ENCODE measurements at places on chromosomes 6 and 20. TPM values are rescaled to one million over a fixed set of nuclear protein-coding genes. Genes with fewer than 3 reads are reported as not detected.
A peak's percentile ranks its signal among the peaks of the same experiment; 100 is the strongest.

DNA sequence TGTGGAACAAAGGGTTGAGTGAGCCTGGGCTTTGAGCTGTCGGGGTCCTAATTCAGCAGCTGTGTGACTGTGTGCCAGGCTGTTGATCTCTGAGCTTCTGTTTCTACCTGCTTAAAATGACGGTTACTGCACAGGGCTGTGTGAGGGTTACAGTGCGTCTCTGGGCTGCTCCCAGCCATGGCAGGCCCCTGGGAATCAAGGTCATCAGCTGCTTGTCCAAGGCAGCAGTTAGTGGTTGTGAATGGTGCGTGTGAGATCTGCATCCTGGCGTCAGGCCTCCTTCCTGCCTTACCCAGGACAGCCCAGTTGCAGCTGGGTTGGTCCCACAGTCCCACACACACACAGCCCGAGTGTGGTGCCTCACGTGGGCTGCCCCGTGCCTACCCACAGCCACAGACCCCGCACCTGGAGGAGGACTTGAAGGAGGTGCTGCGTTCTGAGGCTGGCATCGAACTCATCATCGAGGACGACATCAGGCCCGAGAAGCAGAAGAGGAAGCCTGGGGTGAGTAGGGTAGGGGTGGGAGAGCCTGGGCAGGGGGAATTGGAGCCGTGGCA is 15.6 kb downstream of the GTSF1L start:
- DNase-seq: no peak

- DNase-seq: no peak
Measured at GRCh38 chr6:64522859-64523258, 887.3 kb downstream of the PHF3 start.

- no peak for DNase-seq
Measured at GRCh38 chr20:59933296-59933848, at the start of gene SYCP2. SYCP2 (minus strand) TSS chr20:59933637; CDS start chr20:59922413, 11,224 bp downstream.

DNA sequence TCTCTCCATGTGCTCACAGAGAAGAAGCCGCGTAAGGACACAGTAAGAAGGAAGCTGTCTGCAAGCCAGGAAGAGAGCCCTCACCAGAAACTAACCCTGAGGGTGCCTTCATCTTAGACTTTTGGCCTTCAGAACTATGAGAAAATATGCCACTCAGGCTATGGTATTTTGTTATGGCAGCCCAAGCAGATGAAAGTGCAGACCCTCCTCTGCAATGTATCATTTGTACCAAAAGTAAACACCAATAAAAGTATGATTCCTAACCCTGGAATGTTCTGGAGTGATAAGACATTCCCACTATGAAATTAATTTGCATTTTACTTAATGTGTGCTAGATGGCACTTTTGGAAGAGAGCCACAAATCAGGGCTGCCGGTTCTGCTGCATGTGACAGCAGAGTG is 594.3 kb downstream of the UTRN start:
- no peak for DNase-seq

DNA sequence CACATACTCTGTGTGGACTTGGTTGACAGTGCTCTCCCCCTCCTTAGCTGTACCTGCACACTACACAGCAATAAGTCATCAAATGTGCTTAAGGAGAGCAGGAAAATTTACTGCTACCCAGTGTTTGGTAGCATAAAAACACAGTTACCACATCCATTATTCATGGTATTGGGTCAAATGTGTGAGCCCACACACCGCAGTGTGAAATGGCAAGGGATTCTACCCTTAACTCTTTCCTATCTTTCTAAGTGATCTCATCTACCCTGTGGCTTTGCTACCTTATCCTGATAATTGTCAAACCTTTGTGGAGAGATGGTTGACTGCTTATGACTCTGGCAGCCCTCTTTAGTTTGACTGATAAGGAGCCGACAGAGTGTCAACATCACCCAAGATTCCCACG is 47.6 kb downstream of the STX11 start:
- no peak for DNase-seq

DNA sequence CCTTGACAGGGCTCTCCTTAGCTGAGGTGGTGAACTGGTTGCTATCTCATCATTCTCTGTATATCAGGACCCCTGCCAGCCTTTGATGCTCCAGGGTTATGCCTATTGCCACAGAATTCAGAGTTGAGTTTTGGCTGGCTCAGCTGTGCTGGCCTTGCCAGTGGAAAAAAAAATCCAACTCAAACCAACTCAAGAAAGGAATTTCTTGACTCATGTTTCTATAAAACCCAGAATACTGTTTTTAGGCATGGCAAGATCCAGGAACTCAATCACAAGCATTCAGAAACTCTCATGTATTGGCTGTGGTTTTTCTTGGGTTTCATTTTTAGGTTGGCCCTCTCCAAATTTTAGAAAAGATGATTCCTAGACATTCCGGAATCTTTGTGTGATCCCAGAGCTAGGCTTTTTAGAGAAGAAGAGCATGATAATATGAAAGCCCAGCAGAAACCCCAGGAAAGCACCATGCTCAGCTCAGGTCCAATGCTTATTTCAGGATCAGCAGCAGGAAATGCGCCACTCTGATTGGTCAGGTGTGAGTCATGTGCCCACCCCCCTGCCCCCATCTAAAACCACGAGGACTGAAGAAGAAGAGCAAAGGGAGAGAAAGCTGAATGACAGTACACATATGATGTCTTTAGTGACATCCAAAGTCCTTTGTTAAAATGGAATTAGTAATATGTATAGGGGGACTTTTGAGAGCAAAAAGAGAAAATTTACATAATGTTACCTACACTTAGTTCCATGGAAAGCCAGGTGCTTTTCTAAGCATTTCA is 122.9 kb downstream of the RNF144B start:
- no peak for DNase-seq

GRCh38 chr6:117329926-117330325 is 64.6 kb downstream of the VGLL2 start:
- no peak for DNase-seq

GRCh38 chr6:32867022-32867477 is 13.1 kb downstream of the PSMB9 start:
- no peak for DNase-seq

DNA sequence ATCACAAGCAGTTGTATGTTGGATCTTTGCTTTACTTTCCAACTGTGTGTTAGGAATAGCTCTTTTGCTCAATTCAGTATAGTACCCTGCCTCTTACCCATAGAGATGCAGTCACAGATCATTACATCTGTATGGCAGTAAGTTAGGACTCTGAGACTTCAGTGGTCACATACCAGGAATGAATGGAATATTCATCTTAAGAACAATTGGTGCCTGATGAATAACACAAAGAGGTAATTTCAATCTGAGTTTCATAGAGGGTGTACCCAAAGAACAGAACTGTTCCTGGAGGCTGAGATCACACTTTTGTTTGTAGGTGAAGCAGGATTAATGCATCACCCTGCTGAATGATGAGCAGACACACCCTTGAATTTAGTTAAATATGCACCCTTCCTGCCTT is 28.7 kb upstream of the KIF13A start:
- DNase-seq: peak; percentile 34

- DNase-seq: no peak
Measured at GRCh38 chr6:158789115-158789917, 29.9 kb downstream of the EZR start.

GRCh38 chr20:61499859-61500554 is 247.9 kb downstream of the CDH4 start:
- DNase-seq: peak; percentile 43

- DNase-seq: no peak
Measured at GRCh38 chr6:133358574-133359150, 117.5 kb downstream of the EYA4 start.

DNA sequence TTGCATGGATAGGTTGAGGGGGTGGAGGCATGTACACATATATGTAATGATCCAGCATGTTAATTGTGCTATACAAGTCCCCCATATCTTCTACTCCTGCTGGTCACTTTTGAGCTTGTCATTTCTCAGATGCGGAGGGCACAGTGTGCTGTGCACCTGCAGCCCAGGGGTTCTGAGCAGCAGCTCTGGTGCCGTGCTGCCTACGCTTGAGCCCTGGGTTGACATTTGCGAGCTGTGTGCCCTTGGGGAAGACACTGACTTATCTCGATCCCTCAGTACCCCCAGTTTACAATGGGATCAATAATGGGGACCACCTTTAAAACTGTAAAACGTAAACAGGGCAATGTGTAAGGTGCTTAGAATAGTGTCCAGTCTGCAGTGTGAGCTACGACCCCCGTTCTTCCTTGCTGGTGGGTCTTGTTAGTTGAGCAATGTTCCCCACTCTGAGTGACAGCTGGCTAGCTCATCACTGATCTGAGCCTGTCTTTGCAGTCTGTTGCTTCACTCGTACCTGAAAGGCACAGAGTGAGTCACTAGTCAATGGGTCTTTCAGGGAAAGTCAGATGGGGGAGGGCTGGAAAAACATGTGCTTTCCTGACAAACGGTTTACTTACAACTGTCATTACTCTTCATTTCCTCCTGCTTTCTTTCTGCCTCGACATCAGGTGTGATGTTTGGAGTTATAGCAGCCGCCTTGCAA is 91.7 kb downstream of the SLC2A10 start:
- DNase-seq: no peak

DNA sequence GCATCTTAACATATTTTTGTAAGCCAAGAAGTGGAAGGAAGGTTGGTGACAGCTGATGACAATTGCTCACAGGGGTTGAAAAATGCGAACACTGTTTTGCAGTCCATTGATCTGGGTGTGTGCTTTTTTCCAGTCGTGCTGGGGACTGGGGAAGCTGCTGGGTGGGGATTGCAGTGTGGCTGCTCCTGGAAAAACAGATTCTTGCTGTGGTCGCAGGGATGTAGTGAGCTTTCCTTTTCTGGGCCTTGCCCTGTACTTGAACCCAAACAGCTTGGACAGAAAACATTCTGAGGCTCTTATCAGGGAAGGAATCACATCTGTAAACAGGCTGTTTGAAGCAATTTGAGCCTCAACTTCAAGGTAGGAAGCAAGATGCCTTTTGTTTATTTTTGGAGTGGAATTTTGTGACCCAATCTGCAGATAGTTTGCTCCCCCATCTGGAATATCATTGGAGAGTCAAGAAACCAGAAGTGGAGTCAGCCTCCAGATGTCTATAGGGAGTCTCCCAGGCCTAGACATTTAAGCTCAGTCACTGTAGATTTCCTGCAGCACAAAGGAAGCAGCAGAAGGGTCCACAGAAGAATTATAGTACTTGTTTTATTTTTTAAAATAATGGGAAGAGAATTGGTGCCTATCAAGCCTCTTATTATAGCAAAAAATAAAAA is 279.2 kb upstream of the FERMT1 start:
- DNase-seq: no peak

GRCh38 chr6:27693766-27694546 is 218.2 kb downstream of the OR2B2 start:
- DNase-seq: no peak

- no peak for DNase-seq
Measured at GRCh38 chr6:132499757-132500156, 13.2 kb downstream of the STX7 start.

DNA sequence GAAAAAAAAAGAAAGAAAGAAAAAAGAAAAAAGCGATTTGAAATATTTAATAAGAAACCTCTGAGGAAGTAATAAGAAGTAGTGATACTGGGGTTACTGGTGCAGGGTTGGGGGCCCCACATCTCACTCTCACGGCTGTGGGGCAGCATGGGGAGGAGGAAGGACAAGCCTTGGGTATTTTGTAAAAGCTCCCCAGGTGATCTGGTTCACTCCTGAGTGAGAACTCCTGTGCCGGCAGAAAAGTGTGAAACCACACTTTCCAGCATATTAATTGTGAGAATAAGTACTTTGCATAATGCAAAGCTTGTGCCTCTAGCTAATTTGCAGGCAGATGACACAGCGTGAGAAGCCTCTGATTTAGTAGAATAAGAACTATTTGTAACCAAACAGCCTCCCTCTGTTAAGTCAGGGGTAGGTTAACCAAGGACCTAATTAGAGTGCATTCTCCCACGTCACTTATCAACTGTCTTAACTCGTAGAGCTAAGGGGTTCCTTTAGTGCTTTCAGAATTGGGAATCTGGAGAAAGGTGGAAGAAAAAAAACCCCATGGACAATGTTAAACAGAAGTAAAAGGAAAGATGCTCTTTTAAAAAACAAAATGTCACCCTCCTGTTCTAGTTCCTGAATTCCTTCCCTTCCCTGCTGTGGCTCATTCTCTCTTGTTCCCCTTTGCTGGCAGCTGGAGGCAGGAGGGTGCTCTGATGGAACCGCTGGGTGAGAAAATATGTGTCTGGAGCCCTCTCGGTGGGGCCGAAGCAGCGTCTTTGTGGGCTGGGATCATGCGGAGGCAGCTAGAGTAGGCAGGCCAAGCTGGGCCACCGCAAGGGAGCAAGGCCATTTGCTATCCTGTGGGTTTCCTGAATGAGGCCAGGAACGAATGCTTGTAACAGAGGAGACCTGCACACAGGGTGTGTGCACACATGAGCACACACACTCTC is 108.7 kb downstream of the FYN start:
- DNase-seq: no peak

The TCFL5 gene
- total RNA-seq: 5.4 TPM

The PTGIS gene
- 2.7 TPM for total RNA-seq

The TSPO2 gene
- not detected for total RNA-seq

The TRMT6 gene
- total RNA-seq: 12.7 TPM

The TRIM10 gene
- not detected for total RNA-seq

The CFAP206 gene
- 0.07 TPM for total RNA-seq

The BTBD9 gene
- 10.5 TPM for total RNA-seq

The HRH3 gene
- total RNA-seq: not detected

The FILIP1 gene
- total RNA-seq: 0.21 TPM
